ENCODE measurements at places on chromosomes 6 and 20.
A peak's percentile ranks its signal among the peaks of the same experiment; 100 is the strongest.

DNA sequence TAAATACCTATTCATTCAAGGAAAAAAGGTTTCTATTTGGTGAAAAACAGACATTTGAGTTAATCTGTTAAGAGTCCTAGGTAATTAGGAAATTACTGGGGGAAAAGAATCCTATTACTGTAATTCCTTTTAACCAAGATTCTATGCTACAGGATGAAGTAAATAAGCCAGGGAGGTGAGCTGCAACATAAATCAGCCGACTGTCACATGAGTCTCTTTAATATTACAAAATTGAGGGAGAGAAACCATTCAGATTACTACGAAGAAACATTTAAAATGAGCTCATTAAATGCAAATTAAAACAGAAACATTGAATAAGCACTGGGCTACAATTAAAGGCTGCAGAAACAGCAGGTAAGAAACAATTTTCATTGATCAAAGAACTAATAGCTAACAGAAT lies 5.3 kb downstream of the PRKN start:
- DNase-seq: no peak

GRCh38 chr20:21167261-21167660 lies 41.4 kb downstream of the KIZ start:
- DNase-seq: no peak

- DNase-seq: no peak
Measured at GRCh38 chr6:109891924-109892323, 86.2 kb upstream of the GPR6 start.

- peak; percentile 84 for DNase-seq
Measured at GRCh38 chr20:6866741-6867140, 99.3 kb downstream of the BMP2 start.

DNA sequence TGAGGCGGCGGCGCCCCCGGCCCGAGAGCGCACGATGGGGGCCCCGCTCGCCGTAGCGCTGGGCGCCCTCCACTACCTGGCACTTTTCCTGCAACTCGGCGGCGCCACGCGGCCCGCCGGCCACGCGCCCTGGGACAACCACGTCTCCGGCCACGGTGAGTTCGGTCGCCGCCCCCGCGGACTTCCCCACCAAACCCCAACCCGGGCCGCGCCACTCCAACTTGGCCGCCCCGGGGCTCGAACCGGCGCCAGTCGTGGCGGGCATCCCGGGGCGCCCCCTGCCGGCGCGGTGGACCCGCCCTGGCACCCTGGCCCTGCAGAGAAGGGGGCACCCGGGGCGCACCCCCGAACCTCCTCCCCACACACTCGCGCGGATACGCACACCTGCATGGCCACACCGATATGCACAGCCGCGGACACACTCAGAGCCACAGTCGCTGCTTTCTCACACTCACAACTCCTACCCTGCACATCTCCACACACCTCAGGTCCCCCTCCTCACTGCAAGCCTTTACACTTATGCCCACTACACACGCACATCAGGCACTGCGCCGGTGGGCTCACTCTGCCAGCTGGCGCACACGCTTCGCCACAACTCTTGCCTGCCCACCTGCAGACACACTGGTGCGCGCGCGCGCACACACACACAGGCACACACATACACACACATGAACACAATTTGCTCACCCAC lies 535 bp downstream of the VSTM2L start:
- DNase-seq: no peak

DNA sequence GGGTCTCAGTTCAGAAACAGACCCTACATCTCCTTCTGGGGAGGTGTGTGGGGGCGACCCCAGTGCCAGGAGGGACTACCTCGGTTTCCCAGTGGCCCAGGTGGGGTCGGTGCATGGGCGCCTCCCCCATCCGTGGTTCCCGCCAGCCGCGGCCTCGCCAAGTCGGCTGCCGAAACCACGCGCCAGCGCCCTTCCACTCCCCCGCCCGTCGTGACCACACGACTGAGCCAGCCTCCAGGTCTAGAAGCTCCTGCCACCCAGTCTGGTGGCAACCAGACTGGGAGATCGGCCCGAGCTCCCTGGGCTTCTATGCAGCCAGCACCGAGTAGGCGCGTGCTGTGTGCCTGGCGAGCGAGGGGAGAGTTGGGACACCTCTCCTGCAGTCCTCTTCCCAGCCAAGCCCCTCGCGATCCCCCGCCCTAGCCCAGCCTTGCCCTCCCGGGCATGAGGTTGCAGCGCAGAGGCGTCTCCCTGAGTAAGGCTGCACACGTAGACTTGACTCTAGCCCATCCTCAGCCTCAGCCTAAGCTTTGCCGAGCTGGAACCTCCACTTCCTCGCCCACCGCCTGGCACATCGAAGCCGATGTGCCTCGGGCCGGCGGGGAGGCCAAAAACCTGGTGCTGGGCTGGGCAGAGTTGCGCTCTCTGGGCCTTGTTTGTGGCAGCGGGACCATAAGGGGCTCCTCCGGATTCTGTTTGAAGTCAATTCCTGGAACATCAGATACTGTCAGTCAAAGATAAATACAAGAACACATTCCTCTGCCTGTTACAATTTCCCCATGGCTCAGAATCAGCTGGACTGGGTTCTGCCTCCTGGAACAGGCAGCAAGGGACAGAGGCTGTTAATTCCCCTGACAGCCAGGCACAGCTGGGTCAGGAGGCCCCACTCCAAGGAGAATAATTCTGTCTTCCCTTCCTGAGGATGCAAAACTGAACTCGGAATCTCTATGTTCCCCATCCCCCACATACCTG lies 1.5 kb upstream of the CPNE5 start:
- DNase-seq: no peak

DNA sequence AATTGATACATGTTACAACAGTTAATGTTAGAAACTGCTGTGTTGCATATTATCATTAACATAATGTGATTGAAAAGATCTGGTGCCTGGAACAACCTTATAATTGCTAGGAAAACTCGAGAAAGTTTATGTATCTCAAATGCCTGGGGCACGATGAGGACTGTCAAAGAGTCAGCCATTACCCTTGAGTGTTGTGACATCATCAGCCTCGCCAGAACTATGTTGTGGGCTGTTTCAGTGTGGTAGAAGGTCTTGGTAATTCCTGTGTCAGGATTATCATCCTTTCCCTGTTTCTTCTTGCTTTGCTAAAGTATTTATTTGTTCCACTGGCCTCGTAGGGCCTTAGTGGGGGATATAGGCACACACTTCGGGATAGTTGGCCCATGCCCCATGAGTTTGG lies 185.1 kb downstream of the DTNBP1 start:
- DNase-seq: no peak

GRCh38 chr20:5168651-5169396 lies 42.0 kb downstream of the CDS2 start:
- DNase-seq: peak; percentile 11

GRCh38 chr6:157563611-157564284 lies 182.8 kb downstream of the ZDHHC14 start:
- no peak for DNase-seq

- DNase-seq: peak; percentile 96
Measured at GRCh38 chr6:26322645-26323482, 42.1 kb upstream of the BTN3A2 start.

DNA sequence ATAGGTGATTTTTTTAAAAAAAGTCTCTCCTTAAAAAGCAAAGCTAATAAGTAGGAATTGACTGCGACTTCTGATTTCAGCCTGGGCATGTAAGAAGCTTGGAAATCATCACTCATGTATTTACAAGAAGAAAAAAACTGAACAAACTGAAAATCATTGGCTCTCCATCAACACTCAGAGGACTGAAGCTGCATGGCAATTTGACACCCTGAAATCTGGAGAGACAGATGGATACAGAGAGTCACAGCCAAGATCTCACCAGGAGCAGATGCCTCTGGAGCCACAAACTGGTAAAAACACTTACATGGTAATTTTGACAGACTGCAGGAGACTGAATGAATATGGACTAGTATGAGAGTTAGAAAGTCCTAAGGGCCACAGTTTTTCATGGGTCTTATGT lies 191.2 kb upstream of the TCF21 start:
- no peak for DNase-seq

DNA sequence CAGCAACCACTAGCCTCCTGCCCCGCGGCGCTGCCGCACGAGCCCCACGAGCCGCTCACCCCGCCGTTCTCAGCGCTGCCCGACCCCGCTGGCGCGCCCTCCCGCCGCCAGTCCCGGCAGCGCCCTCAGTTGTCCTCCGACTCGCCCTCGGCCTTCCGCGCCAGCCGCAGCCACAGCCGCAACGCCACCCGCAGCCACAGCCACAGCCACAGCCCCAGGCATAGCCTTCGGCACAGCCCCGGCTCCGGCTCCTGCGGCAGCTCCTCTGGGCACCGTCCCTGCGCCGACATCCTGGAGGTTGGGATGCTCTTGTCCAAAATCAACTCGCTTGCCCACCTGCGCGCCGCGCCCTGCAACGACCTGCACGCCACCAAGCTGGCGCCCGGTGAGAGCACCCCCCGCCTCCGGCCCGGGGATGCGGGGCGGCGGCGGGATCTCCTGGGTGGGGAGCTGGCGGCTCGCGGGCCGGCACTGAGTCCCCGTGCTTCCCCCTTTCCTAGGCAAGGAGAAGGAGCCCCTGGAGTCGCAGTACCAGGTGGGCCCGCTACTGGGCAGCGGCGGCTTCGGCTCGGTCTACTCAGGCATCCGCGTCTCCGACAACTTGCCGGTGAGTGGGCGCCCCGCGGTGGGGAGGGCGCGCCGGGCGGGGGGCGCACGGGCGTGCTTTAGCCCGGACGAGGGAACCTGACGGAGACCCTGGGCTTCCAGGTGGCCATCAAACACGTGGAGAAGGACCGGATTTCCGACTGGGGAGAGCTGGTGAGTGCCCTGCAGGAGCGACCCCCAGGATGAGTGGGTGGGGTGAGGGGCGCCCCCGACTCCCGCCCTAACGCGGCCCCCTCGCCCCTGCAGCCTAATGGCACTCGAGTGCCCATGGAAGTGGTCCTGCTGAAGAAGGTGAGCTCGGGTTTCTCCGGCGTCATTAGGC lies 585 bp downstream of the PIM1 start:
- no peak for DNase-seq

GRCh38 chr20:56513161-56514150 lies 11.1 kb upstream of the FAM209A start:
- peak; percentile 2 for DNase-seq

DNA sequence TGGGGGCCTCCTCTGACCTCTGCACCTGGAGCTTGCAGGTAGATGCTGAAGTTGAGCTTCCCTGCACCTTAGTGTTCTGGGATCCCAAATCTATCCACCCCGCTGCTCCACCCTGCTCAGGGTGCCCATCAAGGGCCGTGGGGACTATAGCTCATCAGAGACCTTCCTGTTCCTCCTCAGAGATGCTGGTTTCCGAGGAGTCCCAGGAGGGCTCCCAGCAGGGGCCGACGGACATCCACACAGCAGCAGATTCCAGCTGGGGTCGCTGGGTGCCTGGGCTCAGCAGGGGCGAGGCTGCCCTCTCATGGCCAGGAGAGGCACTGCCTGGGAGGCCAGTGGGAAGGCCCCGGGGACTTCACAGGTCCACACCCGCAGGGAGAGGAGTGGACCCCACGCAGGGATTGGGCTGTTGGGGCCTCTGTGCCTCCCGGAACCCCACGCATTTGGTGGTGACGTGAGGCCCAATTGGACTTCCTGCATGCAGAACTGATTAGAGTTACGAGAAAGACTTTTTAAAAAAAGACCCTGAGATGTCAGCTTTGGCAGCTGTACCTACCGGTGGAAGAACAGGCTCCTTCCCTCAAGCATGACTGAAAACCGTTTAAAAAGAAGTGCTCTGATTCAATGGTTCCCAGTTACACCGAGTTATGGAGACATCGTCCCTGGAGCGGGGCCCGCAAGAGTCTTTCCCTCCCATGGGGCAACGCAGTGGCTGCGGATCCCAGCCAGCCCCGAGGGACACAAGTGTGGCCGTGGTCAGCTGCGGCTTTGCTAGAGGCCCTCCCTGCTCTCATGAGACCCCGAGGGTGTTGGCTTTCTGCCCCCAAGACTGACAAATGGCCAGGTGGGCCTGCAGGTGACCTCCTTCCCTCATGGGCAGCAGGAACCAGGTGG lies 25.3 kb upstream of the SLCO4A1 start:
- peak; percentile 32 for DNase-seq

GRCh38 chr6:159030168-159030567 lies 14.6 kb downstream of the TAGAP start:
- DNase-seq: no peak

DNA sequence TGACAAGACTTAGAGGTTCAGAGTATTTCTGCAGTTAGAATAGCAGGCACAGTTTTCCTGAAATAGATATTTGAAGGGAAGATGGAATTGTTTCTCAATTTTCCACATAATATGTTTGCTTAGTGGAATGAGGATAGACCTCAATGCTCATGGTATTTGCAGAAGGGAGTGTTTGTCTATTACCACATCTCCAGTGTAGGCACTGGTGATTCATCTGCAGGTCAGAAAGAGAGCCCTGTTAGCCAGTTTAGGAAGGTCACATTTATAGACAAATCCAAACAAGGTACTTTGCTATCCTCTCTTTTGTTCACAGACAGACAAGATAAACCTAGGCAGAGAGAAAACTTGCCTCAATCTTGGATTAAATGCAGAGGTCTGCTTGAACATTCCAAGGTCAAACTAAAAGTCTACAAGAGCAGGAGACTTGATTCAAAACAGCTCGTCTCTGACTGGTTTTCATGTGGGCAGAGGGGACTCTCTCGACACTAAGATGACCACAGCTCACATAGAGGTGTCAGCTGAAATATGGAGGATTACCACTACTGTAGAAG lies 22.8 kb downstream of the ISM1 start:
- peak; percentile 77 for DNase-seq

DNA sequence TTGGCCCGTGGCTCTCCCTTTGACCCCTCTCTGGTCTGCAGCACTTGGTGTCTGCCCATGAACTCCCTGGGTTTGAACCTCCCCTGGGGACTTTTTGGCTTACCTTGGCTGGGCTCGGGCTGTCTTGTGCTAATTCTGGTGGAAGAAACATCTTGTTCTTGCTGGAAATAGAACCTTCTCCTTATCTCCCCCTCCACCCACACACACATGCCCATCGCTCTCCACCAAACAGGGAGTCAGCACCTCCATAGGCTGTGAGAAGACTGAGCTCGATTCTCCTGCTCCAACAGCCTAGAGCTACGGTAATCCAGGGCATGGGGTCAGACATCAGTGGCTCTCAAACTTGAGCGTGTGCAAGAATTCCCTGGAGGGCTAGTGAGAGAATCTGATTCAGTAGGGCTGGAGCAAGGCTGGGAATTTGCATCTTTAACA lies 114.4 kb upstream of the SLC22A23 start:
- DNase-seq: no peak

DNA sequence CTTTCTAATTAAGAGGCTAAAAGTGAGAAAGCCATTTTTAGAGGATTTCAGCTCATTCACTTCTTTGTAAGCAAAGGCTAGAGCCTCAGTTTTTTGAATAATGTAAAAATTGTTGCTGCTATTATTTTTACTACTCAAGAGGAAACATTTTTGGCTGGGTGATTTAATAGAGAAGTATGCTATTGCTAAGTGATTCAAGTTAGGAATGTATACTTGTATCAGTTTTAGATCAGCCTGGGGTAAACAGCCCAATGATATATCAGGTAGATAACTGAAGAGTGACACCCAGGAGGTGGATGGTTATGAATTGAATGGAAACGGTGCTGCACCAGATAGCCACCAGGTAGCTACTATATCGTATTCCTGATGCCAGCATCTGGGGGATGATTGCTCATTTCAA lies 9.2 kb downstream of the QKI start:
- DNase-seq: no peak

GRCh38 chr6:125207956-125208355 lies 54.4 kb downstream of the TPD52L1 start:
- no peak for DNase-seq

GRCh38 chr20:39424962-39425678 lies 463.0 kb downstream of the DHX35 start:
- no peak for DNase-seq
